Activated CD4-positive, alpha-beta T cell treated with anti-CD3 and anti-CD28 coated beads for 36 hours (primary cell): ENCODE measurements at places on chromosomes 4 and X. TPM values are rescaled to one million over a fixed set of nuclear protein-coding genes. Genes with fewer than 3 reads are reported as not detected.
A peak's percentile ranks its signal among the peaks of the same experiment; 100 is the strongest.

GRCh38 chrX:19350941-19351384 is 7.2 kb downstream of the PDHA1 start:
- DNase-seq = peak; percentile 29

DNA sequence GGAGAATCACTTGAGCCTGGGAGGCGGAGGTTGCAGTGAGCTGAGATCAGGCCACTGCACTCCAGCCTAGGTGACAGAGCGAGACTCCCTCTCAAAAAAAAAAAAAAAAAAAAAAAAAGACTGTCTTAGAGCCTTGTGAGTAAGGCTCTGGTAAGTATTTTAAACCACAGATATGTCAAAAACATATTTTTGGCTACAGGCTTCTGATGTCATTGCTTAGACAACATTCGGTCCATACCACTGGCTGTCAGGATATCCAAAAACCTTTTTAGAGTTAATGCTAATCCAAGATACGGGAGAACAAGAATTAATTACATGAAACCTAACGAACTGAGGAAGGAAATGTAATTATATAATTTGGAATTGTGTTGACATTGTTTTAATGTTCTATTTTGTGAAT is 999.5 kb upstream of the PABPC4L start:
- DNase-seq = no peak

DNA sequence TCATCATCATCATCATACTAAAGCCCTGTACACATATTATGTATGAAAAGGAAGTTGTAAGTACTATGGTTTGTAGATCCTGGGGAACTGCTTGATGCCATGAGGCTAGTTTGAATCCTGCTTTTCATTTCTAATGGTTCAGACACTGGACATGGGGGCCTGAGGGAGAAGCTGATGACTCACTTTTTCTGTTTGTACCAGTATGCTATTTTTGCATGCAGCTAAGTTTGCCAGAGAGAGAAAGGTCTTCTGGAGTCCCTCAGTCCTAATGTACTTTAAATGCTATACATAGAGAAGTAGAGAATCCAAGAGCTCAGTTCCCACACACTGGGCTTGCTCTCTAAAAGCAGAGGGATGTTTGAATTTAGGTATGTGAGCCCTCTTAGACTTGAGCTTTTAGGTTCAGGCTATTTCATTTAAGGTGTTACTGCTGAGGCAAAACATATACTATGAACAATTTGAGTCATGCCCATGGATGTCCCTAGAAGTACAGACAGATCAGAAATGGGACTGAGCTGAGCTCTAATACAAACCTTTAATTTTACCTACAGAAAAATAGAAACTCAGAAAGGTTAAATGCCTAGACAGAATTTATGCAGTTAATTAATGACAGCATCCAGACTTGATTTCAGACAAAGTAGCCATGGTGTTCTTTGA is 17.6 kb upstream of the HS3ST1 start:
- DNase-seq = no peak

CLNK gene
- not detected for total RNA-seq

DNA sequence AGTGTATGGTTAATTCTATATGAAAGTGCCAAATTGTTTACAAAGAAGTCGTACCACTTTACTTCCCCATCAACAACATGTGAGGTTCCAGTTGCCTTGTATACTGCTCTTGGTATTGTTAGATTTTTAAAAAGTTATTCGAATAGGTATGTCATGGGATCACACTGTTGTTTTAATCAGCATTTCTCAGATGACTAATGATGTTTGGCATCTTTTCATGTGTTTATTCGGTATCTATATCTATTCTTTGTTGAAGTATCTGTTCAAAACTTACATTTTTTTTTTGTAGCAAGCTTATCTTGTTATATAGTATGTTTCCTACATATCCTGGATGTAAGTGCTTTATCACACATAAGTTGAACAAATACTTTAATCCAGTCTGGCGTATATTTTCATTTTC is 99.4 kb upstream of the MAB21L2 start:
- no peak for DNase-seq

- no peak for DNase-seq
Observed at GRCh38 chrX:50615570-50616158, 145.0 kb upstream of the DGKK start.

CYSLTR1 gene
- 3.1 TPM for total RNA-seq

DNA sequence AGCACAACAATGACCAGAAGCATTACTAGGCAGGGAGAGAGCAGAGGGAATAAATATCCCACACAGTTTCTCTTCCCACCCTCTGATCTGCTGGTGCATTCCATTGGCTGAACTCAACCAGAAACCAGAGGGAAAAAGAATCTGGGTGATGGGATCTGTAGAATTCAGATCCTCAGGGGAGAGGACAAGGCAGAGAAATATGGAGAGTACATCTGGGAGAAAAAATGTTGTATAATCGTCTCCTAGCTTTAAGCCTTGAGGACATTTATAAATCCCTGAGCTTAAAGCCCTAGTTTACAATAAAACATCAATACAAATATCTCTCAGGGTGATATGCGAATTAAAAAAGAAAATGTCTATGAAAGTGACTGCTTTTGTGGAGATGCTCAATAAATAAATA is 368.1 kb upstream of the MAD2L1 start:
- DNase-seq = no peak

KCNE5 gene
- total RNA-seq = 0.35 TPM

- no peak for DNase-seq
Observed at GRCh38 chr4:45423896-45424295, 697.5 kb upstream of the GNPDA2 start.

DNA sequence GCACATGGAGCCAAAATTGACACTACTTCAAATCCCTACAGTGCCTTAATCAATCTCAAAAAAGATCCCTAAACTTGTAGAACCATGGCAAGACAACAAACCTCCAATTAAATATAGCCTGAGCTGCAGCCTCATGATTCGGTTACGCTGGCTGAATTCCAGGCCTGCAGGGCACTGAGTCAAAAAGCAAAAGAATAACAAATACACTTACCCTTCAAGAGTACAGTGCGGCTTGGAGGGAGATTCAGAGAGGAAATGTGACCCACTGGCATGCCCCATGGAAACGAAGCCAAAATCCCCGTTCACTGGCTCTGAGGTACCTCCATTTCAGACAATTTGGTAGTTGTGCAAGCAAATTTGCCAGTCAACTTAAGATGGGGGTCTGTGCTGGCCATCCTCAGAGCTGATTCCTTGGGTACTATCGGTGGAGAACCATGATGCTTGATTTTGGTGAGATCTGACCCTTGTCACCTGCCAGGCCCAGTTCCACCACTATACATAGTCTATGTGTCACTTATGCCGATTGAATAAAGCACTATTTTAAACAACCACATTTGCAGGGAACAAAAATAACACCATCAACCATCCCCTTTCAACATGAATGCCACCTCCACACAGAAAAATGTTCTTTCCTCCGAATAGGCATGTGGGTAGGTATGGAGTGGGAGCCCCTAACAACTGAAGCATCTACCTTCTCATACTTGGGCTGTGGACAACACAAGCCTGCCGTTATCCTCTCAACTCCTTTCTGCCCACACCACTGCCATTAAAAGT is 2.1 kb downstream of the C4orf54 start:
- DNase-seq = no peak

DNA sequence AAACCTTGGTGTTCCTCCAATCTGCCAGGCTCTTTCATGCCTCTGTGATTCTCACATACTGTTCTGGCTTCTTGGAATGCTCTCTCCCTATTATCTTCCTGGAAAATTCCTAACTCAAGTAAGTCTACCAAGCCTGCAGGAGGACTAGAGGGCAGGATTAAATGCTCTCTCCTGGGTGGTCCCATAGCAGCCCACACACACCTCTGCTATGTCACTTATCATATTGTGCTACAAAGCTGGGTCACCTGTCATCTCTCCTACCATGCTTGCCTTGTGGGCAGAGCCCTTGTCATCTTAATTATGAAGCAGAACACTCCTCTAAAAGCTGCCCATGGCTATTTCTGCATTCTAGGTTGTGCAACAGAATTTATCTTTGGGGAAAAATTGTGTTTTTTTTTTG is 344.5 kb upstream of the NOCT start:
- DNase-seq = no peak

SLC2A9 gene
- 0.39 TPM for total RNA-seq

KCND1 gene
- total RNA-seq = 2.5 TPM

GRCh38 chr4:24763631-24764297 is 31.6 kb upstream of the SOD3 start:
- DNase-seq = no peak

DNA sequence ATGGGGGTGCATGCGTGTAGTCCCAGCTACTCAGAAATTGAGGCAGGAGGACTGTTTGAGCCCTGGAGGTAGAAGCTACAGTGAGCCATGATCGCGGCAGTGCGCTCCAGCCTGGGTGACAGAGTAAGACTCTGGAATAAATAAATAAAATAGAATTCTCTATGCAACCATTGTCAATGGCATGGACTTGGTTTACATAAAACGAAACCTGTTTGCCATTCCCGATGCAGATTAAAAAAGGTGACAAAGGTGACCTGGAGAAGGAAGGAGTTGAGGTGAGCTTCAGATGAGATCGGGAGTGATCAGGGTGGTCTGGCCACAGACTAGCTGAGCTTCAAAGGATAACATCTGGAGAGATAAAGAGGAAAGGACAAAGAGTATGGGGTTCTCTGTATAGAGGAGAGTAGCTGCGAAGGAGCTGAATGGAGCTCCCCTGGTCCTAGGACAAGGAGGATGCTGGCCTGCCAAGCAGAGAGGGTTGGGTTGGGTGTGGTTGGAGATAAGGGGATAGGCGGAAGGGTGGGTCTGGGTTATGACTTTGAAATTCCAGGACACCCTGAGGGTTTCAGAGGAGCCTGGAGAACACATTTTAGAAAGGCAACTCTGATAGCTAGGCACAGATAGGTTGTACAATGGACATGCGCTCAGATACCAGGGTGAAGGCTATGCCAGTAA is 98.6 kb downstream of the RBM47 start:
- DNase-seq = no peak

P2RY8 gene
- total RNA-seq = 19.8 TPM

GRCh38 chr4:145277011-145277410 is 96.6 kb upstream of the OTUD4 start:
- DNase-seq = no peak

USP51 gene
- 2.5 TPM for total RNA-seq

GRCh38 chrX:54891573-54891972 is 29.1 kb upstream of the TRO start:
- DNase-seq = peak; percentile 51

GRIA3 gene
- total RNA-seq = not detected

- DNase-seq = no peak
Observed at GRCh38 chr4:81802285-81802846, 330.7 kb upstream of the RASGEF1B start.

DNA sequence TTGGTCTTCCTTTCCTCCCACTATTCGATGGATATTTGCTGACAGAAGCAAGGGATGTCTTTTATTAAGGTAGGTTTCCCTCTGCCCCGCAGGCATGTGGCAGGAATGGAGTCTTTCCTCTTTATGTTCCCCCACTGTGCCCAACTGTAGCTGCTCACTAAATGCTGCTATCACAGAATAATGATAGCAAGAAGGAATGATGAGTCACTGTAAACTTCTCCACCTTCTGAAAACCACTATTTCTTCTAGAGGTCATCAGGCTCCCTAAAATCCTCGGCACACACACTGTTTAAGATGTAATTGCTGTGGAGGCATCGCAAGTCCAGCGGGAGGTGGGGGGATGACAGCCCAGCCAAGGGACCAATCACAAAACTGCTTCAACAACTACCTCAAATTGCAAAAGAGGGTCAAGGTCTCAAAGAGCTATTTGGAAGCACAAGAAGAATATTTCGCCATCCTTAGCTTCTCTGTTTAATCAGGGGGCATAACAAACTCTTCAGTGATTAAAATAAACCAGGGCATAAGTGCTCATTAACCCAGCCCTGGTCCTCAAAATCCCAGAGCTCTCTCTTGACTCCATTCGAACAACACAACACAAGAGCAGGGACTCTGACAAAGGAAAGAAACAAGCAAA is 13.9 kb downstream of the QDPR start:
- DNase-seq = no peak

BEX1 gene
- total RNA-seq = not detected
